ENCODE measurements at places on chromosomes 7 and 10.

DNA sequence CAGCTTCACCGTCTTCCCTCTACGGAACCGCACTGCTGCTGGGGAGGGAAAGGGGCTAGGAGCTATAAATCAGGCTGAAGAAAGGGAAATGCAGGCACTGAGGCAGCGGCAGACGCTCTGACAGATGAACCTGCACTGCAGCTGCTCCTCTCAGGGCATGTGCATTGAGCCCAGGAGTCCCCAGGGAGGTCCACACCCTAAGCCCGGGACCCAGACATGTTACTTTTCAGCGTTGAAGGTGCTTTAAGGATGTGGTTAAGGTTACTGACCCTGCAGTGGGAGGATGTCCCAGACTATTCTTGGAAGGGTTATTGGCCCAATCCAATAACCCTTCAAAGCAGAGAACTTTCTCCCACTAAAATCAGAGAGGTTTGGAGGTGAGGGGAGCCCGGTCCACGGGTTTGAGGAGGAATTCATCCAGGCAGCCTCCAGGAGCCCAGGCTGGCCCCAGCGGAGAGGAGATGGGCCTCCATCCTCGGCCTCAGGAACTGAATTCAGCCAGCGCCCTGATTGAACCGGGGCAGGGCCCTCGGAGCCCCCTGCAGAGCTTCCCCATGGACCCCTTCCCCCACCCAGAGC, 75.4 kb downstream of the ADARB2 start:
- no peak for DNase-seq

GRCh38 chr10:28774051-28774995, 97.0 kb downstream of the BAMBI start:
- no peak for DNase-seq

DNA sequence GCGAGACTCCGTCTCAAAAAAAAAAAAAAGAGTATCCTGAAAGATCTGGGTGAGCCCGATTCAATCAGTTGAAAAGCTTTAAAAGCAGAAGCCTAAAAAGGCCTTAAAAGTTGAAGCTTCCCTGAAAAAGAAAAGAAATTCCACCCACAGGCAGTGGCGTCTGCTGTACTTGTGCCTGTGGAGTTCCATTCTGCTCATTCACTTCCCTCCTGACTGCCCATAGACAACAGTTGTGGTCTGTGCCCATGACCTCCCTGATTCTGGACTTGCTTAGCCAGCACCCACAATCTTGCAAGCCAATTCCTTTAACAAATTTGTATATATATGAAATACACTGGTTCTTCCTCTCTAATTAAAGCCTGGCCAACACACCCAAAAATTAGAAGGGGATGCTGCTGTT, 141.7 kb downstream of the DLG5 start:
- DNase-seq, result no peak

GRCh38 chr7:75732764-75733630, 5.7 kb downstream of the HIP1 start:
- DNase-seq, result no peak

GRCh38 chr7:4883372-4884144, at the start of gene RADIL:
RADIL (minus strand) TSS chr7:4883716; CDS start chr7:4878139, 5,577 bp downstream.
- peak; percentile 78 for DNase-seq

GRCh38 chr10:11014671-11015445, 2.8 kb upstream of the CELF2 start:
- no peak for DNase-seq

GRCh38 chr10:65611592-65611991, 1314.2 kb upstream of the LRRTM3 start:
- DNase-seq, result no peak

GRCh38 chr7:18555120-18555519, 59.6 kb downstream of the HDAC9 start:
- no peak for DNase-seq

GRCh38 chr10:122073508-122073907, 84.5 kb downstream of the TACC2 start:
- no peak for DNase-seq

GRCh38 chr7:3234851-3235250, 66.2 kb upstream of the SDK1 start:
- no peak for DNase-seq

DNA sequence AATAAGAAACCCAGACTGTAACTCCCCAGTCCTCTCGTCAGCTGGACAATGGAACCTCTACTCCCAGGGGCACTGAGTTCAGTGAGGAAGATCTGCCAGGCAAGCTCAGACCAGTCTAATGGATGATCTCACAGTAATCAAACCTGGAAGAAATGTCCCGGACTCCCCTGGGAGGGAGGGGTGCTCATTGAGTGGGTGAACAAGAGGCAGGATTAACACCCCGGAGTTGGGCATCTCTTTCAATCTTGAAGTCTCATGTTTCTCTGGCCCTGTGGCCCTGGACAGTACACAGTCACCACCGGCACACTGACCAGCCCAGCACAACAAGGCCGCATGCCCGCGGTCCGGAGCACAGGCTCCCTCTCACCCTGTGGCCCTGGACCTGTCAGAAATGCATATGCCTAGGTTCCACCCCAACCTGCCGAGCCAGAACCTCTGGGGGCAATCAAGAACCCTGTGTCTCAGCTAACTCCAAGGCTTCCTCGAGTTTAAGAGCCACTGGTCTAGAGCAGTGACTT, 27.8 kb downstream of the CXCL12 start:
- no peak for DNase-seq

- DNase-seq, result no peak
Observed at GRCh38 chr10:128854963-128855362, 612.1 kb upstream of the MGMT start.

All from T-helper 9 cell (primary cell).